ENCODE measurements at places on chromosomes 11 and 22.

- DNase-seq: no peak
Measured at GRCh38 chr11:102361086-102362031, 14.3 kb downstream of the BIRC2 start.

- no peak for DNase-seq
Measured at GRCh38 chr22:37351232-37351631, 68.9 kb downstream of the CYTH4 start.

DNA sequence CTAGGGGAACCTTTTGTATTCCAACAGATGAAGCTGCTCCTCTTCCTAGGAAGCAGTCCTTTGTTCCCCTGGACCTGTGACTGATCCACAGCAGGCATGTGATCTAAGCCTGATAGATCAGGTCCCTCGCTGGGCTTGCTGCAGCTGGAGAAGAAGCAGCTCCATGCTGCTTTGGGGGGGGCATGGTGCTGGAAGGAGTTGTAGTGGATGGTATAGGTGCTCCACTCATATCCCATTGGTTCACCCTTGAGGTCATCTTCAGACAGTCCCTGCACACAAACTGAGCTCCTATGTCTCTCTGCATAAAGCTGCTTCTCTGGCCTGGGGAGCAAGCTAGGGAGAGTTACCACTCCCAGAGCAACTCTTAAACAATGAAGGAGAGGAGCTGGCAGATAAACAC is 9.5 kb upstream of the RIC3 start:
- no peak for DNase-seq

DNA sequence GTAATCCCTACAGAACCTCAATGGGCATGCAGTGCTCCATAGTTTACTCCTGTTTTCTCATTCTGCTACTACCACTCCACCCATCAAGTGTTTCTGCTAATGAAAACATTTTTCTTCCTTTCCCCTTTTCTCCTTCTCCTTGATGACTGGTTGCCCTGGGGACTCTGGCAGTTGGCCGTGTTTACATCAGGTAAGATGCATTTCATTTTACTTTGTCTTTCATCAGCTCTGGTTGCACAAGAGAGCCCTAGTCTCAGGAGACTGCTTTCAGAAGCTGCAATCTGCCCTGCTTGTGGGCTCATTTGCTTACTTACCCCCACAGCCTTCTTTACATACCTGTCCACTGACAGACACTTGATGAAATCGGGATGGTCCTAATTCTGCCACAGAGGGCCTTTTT is 19.6 kb upstream of the LIMK2 start:
- no peak for DNase-seq

- no peak for DNase-seq
Measured at GRCh38 chr11:76770642-76771445, 12.3 kb upstream of the TSKU start.

GRCh38 chr22:27352426-27352825 is 449.1 kb downstream of the MN1 start:
- no peak for DNase-seq

DNA sequence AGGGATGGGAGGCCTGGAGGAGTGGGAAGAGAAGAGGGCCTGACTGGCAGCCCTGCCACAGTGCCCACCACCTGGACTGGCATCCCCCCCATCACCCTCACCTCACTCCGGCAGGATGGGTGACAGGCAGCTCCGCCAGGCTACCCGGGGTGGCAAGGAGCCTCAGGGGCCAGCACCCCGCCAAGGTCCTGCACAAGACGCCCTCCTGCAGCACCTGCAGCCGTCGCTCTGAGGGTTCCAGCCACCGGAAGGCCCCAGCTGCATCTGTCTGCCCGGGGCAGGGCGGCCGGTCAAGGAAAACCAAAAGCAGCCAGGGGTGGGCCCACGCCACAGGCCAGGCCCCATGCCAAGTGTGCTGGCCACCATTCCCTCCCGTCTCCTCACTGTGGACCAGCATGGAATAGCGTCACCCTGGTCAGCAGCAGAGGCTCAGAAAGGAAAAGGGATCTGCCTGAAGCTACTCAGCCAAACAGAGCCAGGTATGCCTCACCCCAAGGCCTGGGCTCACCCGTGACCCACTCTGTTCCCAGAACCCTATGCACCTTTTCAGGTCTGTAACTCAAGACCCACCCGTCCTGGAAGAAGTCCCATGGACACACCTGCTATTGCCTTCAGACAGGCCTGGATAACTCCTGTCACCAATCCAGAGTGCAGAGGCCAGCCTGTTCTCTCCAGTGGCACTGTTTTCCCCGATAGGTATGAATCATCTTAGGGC is 7.0 kb downstream of the RHBDD3 start:
- DNase-seq: no peak

DNA sequence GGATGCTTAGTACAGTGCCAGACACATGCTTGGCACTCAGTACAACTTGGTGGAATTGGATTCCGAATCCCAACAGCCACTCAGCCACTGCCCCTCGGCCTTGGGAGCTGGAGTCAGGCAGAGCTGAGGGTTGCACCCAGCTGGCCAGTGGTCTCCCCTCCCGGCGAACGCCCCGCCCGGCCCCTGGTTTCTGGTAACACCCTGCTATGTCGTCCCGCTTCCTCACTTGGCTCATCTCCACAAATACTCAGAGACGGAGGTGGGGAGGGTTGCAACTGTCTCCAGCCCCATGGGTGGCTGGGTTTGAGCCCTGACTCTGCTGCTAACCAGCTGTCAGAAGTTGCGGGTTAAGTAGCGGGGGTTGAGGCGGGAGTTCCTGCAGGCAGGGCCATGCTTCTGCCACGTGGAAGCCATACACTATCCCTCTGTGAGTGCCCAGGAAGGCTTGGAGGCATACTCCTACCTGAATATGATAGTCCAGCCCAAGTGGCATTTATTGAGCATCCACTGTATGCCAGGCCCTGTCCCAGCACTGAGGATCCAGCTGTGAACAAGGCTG is 67.1 kb downstream of the GRIK4 start:
- no peak for DNase-seq

DNA sequence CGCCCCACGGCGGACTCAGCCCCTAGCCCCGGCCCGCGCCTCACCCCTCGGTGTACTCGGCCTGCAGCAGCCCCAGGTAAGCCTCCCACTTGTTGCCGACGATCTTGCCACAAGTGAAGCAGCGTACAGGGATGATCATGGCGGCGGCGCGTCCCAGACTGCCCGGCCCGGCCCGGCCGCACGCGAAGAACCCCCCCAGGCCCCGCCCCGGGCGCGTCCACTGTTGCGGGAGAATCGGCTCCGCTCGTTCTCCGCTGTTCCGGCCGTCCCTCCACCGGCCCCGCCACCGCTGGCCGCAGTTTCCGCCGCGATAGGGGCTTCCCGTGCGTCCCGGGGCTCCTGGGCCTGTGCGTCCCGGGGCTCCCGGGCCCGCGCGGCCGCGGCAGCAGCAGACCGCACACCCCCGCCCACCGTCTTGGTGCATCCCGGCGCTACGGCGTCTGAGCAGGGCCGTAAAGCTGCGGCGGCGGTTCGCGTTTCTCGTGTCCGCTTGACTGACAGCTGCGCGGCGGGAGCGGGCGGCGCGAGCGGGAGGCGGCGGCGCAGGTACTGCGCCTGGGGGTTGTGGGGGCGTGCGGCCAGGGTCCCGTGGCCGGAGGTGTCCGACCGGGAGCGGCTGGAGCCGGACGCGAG is at the start of the genes POLR2L and TSPAN4:
POLR2L (minus strand) TSS at position 160 of the 633 bp plus-strand sequence; CDS start at position 139, 21 bp downstream.
TSPAN4 (plus strand) TSS at position 483 of the 633 bp plus-strand sequence. CDS start 7,453 bp downstream, outside the sequence.
- DNase-seq: peak; percentile 91

GRCh38 chr11:43852057-43852636 is 28.5 kb upstream of the ALKBH3 start:
- DNase-seq: peak; percentile 67

- no peak for DNase-seq
Measured at GRCh38 chr22:37566329-37566837, 6.1 kb downstream of the CDC42EP1 start.

DNA sequence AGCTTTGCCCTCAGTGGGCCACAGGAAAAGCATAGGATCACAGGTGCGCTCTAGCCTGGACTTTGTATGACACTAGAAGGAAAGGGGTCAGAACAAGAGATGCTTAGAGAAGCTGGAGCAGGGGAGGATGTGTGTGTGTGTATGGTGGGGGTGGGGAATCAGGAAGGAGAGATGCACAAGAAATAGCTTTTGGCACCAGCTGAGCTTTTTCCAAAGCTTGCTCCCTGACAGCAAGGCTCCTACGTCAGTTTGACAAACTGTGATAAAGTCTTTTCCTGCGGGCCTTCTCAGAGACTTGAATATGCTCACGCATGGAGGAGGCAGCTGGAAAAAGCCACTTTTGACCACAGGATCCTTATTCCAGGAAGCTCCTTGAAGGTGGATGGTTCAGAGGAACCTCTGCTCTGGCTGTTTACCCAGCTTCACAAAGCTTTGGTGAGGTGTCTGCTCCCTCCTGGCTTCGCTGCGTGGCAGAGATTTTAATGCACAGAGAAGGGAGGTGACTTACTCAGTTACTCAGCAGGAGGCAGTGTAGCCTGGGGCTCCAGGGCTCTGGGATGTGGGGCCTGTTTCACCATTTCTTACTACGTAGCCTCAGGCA is 3.9 kb downstream of the CDC42EP1 start:
- DNase-seq: no peak

GRCh38 chr11:112797092-112797491 is 164.1 kb upstream of the NCAM1 start:
- DNase-seq: no peak

- no peak for DNase-seq
Measured at GRCh38 chr22:32446321-32446720, 17.9 kb downstream of the BPIFC start.

- DNase-seq: no peak
Measured at GRCh38 chr11:19551457-19551856, 161.2 kb upstream of the NAV2 start.

DNA sequence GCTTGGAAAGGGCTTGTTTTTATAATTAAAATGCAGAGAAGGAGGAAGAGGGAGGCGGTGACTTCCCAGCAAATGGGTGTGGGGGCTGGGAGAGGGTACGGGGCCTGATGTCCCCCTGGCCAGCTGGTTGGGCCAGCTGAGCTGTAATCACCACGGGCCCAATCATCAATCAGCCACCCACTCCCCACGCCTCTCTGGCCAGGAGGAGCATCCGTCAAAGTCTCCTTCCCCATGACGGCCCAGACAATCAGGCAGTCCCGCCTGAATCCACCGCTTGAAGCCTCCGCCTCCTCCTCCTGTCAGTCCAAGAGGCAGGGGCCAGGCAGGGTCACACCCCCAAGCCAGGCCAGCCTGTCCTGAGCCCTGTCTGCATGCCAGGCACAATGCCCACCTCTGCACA is 13.3 kb upstream of the CABP7 start:
- DNase-seq: no peak

DNA sequence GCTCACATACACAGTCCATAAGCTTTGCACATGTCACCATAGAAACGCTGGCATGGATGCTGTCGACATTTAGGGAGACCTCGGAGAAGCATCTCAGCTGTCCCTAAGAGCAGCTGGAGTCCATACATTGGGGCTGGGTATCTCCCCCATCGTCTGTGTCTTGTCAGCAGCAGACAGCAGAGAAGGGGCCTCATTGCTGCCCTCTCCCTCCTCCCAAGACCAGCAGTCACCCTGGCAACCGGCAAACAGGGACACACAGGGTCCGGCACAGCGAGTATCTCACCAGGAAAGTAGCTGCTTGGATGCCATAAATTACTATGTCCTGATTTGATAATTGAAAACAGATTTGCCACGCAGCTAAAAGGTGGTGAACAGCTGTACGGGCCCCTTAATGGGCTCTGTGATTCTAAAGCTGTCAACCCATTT is 84.4 kb downstream of the CD44 start:
- DNase-seq: no peak

GRCh38 chr11:64864473-64865285 is 13.7 kb downstream of the EHD1 start:
- DNase-seq: no peak

- no peak for DNase-seq
Measured at GRCh38 chr11:35667257-35667656, 4.7 kb downstream of the TRIM44 start.

GRCh38 chr11:37105427-37105826 is 507.4 kb upstream of the RAG2 start:
- DNase-seq: no peak

- no peak for DNase-seq
Measured at GRCh38 chr11:9838229-9838628, 174.4 kb downstream of the SWAP70 start.

- no peak for DNase-seq
Measured at GRCh38 chr11:3123305-3123704, 41.8 kb downstream of the OSBPL5 start.

DNA sequence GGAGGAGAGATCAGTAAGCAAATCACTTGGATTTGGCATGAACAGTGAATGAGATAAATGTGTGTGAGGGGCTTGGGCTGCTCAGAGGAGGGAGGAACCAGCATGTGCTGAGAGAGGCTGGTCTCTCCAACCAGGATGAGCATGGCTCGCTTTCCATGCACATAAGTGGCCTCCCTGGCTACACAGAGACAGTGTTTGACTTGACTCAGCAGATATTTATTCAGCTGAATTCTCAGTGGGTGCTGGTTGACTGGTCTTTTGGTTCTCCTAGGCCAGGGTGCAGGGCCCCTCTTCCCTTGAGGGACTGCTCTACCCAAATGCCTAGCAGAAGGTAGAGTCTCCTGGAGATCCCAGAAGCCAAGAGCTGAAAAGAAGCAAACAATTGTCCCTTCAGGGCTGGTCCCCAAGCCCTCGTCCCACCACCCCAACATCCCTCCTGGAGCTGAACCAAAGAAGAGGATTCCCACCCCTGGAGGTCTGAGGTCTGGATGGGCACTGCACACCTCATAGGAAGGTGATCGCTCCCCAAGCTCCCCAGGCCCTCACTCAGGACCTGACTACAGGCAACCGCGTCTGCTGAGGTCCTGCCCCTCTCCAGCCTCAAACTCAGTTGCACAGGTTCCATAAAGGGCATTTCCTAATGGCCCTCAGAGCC is 3.3 kb upstream of the TRIM29 start:
- DNase-seq: no peak

- no peak for DNase-seq
Measured at GRCh38 chr11:130825561-130825960, 90.7 kb downstream of the SNX19 start.

- no peak for DNase-seq
Measured at GRCh38 chr11:31455177-31455576, 54.2 kb downstream of the IMMP1L start.

DNA sequence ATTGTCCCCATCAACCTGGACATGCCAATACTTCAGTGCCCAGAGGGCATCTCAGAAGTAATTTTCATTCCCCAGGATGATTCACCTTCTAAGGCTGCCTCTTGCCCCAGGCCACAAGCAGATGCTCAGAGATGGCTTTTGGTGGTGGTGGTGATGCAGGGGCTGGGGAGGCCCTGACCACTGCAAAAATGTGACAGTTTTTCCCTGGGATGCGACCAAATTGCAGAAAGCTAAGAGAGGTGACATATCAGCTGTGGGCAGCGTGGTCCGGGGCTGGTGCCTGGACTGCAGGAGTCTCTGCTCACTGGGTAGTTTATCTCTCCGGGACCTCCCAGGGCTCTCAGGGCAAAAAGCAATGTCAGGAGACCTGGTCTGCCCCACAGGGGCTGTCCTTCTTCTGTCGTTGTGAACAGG is 39.7 kb upstream of the ACCSL start:
- DNase-seq: peak; percentile 26

DNA sequence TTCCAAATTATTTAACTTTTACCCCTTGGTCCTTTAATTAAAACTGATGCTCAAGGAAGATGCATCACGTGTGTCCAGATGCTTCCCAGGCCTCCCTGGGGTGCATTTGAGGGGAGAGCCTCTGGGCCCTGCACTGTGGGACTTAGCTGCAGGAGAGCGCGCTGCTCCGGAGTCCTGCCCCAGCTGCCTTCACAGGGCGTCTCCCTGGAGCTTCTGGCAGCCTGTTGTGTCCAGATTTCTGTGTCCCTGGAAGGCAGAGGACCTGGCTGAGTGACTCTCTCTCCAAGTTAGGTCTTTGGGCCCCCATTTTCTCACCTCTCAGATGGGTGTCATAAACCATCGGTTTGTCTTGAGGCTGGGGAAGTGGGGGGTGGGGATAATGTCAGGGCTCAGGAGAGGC is 3.0 kb downstream of the ARHGAP8 start:
- no peak for DNase-seq

All from T47D (cell line).